Cortex of kidney (tissue), 1 donor: ENCODE measurements at places on chromosomes 7 and 10.

- DNase-seq = no peak
Observed at GRCh38 chr10:867807-868206, 63.7 kb downstream of the LARP4B start.

- no peak for DNase-seq
Observed at GRCh38 chr10:126905776-126906703, 812 bp downstream of the DOCK1 start.

- no peak for DNase-seq
Observed at GRCh38 chr7:50849991-50850390, 67.3 kb upstream of the GRB10 start.

DNA sequence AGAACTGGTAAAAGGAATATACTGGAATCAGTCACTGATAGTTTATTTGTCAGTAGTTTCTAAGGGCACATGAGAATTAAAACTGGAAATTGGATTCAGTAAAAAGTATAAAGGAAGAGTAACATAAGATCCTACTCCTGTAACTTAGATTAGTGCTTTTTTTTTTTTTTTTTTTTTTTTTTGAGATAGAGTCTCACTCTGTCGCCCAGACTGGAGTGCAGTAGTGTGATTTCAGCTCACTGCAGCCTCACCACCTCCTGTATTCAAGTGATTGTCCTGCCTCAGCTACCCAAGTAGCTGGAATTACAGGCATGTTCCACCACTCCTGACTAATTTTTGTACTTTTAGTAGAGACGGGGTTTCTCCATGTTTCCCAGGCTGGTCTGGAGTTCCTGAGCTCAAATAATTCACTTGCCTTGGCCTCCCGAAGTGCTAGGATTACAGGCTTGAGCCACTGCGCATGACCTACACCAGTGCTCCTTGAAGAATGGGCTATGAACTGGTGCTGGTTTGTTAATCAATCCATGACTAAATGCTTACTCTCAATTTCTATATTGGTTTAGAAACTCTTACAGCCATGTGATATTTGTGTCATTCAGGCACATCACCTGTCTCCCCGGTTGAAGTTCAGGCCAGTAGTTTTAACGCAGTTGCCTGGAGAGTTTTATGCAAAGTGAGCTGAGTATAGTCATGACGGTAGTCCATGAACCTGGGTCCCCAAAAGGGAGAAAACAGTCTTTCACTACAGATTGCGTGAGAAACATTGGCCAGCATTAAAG is 65.0 kb downstream of the ZEB1 start:
- DNase-seq = no peak

GRCh38 chr7:158266817-158267741 is 320.5 kb downstream of the PTPRN2 start:
- DNase-seq = no peak

GRCh38 chr7:69968969-69969556 is 370.8 kb downstream of the AUTS2 start:
- no peak for DNase-seq

- no peak for DNase-seq
Observed at GRCh38 chr10:8404721-8405120, 350.2 kb downstream of the GATA3 start.

DNA sequence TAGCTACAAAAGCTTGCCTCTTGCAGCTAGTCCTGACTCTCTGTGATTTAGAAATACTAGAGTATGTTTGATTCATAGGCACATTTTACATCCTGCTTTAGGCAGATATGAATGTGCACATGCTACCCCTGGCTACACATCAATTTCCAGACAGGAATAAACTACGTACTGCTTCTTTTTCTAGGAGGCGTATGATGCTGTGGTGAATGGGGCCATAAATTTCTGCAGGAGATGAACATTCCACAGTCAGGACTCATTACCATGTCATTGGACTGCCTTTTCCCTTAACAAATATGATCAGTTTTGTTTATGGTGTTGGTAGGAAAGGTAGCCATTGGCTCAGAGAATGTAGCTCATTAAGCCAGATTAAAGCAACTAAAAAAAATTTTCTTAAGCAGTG is 50.1 kb upstream of the IFRD1 start:
- DNase-seq = no peak

GRCh38 chr10:79282388-79282787 is 64.9 kb upstream of the PPIF start:
- no peak for DNase-seq

DNA sequence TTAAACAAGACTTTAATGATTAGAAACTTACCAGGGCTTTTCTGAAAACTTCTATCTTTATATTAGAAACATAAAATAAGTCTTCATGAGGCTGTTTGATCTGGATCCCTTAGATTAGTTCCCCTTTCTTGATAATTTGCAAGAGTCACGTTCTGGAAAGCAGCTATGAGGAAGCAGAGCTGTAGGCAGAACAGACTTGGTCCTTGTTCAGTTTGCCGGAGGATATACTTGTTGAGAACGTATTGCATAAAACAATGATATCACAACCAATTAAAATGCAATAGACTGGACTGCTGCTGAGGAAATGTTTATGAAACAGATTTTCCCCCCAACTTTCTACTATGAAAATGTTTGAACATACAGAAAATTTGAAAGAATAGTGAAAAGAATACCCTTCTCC is 2.8 kb downstream of the SAMD9L start:
- no peak for DNase-seq

GRCh38 chr7:120021085-120021484 is 251.9 kb upstream of the KCND2 start:
- DNase-seq = no peak

DNA sequence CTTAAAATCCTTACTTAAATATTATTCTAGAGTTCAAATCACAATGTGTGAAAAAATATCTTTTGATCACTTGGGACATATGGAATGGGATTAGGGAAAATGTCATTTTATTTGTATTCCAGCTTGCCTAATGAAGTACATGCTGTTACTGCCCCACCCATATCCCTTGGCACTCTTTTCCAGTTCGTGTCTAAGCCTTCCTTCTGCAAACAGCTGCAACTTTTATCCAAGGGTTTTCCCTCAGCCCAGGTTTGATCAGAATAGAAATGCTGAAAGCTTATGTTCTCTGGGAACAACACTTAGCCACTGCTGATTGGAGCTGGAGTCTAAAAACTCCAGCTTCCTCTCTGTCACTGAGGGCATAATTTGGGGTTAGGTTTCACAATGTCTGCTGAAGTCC is 214.1 kb upstream of the FAM3C start:
- DNase-seq = no peak

DNA sequence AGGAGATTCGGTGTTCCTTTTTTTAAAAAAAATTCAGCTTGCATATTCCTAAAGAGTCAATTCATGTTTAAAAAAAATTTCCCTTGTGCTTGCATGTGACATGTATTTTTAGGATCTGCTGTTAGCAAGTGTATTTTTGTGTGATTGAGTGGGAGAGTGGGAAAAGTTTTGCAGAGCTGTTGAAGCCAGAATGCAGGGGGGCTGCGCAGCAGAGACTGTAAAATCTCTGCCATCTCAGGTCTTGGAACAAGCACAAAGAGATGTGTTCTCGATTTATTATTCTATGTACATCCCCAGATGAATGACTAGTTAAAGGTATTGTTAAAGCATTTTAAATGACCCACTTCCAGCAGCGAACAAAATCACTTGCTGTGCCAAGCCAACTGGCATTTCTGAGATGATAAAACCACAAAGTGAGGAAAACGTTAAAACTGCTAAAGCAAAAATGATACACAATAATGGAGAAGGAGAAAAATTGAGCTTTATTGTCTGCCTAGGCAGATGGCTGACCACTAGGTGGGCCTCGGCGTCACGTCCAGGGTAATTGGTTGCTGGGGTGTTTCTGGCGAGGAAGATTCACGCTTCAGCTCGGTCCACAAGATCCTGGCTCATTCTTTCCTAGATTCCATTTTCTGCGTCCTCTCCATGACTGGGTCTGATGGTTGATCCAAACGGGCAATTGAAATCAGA is 67.0 kb upstream of the ATRNL1 start:
- no peak for DNase-seq

GRCh38 chr10:99661377-99661763 is 2.1 kb downstream of the ENTPD7 start:
- no peak for DNase-seq

DNA sequence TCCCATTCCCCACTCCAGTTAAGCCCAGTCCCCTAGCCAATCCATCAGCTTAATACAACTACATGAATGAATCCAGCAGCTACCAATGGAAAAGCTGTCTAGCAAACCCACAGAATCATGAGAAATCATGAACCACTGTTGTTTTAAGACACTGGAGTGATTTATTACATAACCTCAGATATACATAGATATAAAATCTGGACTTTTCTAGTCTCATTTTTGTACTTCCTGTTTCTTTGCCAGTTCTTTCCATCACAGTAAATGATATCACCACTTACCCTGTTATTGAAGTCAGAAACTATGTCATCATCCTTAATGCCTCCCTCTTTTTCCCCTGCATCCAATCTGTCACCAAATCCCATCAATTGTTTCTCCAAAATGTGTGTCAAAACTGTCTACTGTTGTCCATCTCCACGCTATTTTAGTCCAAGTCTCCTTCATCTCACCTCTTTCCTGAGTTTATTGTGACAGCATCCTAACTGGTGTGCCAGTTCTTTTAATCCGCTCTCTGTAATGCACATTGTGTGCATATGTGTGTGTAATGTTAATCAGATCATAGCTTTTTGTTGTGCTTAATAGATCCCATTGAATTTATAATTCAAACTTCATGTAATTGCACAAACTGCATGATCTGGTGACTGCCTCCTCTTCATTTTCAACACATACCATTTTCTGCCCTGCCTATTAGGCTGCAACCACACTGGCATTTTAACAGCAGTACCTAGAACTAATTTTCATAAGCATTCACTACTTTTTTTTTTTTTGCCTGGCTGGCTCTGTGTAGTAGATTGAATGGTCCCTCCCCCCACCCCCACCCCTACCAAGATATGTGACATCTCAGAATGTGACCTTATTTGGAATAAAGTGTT is 56.0 kb downstream of the MKLN1 start:
- DNase-seq = no peak

- no peak for DNase-seq
Observed at GRCh38 chr10:88852327-88852726, 683 bp upstream of the ANKRD22 start.

- no peak for DNase-seq
Observed at GRCh38 chr7:157276731-157277562, 59.9 kb upstream of the DNAJB6 start.
